ENCODE measurements at places on chromosomes 12 and 14. TPM values are rescaled to one million over a fixed set of nuclear protein-coding genes. Genes with fewer than 3 reads are reported as not detected.

- no peaks in the 10 kb centered on the region for H3K4me1 ChIP-seq
- H3K27ac ChIP-seq: no peak overlapping the region
- no peak for DNase-seq
- peaks cover 5% of the 10 kb centered on the region for H3K27me3 ChIP-seq
Observed at GRCh38 chr14:105058521-105059034, 6.7 kb downstream of the GPR132 start.

DNA sequence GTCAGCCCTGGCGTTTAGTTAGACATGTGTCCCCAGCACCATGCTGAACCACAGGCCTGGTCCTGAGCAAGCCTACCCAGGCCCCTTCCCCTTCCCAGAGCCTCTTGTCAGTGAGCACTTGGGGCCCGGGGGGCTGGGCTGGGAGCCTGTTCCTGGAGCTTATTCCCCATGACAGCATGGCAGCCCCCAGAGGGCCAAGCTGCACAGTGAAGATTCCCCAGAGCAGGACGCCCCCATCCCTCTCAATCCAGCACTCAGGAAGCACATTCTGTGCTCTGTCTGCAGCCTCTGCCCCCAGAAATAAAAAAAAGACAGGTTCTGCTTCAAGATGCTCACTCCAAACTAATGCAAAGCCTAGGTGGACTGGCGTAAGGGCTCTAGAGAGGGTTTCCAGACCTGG, 117.3 kb downstream of the LGMN start:
- peaks cover 20% of the 10 kb centered on the region for H3K4me1 ChIP-seq
- no peak overlapping the region for H3K4me3 ChIP-seq
- H3K36me3 ChIP-seq: peaks cover 38% of the 10 kb centered on the region
- H3K27me3 ChIP-seq: no peaks in the 10 kb centered on the region

DNA sequence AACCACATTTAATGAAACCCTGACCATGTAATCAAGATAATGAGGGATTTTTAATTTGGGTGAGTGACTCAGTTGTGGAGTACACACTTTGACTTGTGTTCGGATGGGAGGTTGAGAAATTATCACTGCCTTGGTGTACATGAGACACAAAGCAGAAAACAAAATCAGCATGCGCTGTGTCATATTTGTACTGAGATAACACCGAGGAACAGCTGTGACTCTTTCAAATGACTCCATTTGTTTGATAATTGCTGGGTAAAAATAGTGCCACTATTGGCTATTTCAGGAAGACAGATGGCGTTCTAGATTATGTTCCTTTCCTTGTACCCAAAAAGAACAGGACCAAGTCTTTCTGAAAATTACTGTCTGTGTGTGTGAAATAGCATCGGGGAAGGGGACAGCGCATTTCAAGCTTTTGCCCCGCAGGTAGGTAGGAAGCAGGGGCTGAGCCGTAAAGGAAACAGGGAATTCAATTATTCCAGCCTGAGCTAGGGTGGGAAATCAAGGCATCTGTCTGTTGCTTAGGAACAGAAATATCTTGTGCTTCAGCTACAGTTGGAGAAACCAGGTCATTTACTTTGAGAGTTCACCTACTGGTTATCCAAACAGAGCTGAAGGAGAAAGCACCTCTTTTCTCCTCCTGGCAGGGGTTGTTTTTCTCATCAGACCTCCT, 114.3 kb downstream of the SNAPC1 start:
- H3K36me3 ChIP-seq: no peaks in the 10 kb centered on the region
- no peak overlapping the region for H3K27ac ChIP-seq
- H3K4me3 ChIP-seq: no peak overlapping the region

AMN gene
- not detected for total RNA-seq

DNA sequence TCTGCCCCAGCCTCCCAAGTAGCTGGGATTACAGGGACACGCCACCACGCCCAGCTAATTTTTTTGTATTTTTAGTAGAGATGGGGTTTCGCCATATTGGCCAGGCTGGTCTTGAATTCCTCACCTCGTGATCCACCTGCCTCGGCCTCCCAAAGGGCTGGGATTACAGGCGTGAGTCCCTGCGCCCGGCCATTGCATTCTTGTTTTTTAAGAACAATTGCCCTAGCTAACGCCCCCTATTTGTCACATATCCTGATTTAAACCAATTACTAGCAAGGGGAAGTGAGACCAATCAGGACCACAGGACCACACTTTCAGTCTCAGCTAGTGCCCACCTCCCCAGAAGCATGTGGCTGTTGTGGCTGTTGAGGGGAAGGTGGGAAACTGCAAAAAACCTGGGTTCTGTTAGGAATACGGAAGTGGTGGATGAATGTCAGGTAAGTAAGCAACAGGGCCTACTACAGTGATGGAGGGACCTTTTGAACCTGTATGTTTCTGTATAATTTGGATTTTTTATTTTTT, 37.8 kb upstream of the NFYB start:
- no peaks in the 10 kb centered on the region for H3K36me3 ChIP-seq
- H3K4me1 ChIP-seq: peaks cover 35% of the 10 kb centered on the region
- no peak overlapping the region for H3K4me3 ChIP-seq

BDKRB2 gene
- total RNA-seq: 7.4 TPM

Data from HFFc6 (cell line).